ENCODE measurements at places on chromosomes 13 and 19. TPM values are rescaled to one million over a fixed set of nuclear protein-coding genes. Genes with fewer than 3 reads are reported as not detected.

LIM2 gene
- not detected for total RNA-seq

NLRP9 gene
- total RNA-seq, result not detected

RGCC gene
- total RNA-seq, result 22.4 TPM

DNA sequence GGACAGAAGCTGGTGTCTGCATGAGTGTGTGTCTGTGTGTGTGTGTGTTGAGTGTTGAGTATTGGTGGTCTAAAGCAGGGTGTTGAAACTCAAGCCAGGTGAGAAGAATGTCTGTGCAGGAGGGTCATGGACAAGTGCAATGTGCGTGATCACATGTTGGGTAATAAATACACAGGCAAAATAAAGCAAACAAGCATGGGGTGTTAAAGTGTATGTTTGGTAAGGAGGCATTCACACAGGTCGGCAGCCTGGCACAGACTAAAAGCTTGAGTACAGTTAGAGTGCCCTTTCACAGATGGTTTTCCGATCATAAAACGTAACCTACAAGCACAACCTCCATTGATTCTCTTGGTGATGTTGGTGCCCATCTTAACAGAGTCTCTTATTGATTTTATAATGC is 476.9 kb upstream of the KLHL1 start:
- H3K4me1 ChIP-seq, result no peaks in the 10 kb centered on the region
- H3K27me3 ChIP-seq, result no peaks in the 10 kb centered on the region
- DNase-seq, result no peak
- H3K27ac ChIP-seq, result no peak overlapping the region

DNA sequence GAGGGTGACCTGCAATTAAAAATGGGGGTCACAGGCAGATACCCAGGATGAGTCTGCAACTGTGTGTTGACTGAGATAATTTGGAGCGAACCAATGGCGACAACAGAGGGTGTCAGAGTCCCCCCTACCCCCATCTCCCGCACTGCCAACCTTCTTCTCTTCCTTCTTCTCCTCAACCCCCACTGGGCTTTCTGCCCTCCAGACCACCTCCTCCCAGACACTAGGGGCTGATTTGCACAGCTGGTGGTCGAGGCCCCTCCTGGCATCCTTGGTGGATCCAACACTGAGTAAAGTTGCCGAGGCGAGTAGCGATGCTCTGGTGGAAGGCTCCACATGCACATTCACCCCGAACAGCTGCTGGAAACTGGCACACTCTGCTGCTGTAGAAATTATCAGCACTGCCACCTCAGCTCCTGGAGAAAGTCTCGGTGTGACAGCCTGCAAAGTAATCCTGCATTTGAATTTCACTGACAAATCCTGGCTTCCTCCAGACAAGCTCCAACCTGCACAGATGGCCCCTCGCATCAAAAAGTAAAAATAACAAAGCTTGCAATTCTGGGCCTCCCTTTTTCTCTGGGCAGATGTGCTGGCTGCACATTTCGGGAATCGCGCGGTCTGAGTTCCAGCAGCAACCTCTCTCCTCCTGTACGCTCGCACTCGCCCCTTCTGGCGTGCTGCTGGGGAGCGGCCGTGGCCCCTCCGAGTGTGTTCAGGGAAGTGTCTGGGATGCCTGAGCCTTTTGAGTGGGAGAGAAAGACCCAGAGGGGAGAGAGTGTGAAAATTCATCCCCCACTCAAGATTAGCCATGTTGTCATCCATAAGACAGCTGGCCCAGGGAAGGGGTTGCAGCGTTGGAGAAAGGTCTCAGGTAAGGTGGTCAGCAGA is 28.5 kb downstream of the CCNE1 start:
- no peak overlapping the region for H3K27ac ChIP-seq
- peaks cover 30% of the 10 kb centered on the region for H3K4me1 ChIP-seq
- no peaks in the 10 kb centered on the region for H3K27me3 ChIP-seq
- DNase-seq, result no peak

DNA sequence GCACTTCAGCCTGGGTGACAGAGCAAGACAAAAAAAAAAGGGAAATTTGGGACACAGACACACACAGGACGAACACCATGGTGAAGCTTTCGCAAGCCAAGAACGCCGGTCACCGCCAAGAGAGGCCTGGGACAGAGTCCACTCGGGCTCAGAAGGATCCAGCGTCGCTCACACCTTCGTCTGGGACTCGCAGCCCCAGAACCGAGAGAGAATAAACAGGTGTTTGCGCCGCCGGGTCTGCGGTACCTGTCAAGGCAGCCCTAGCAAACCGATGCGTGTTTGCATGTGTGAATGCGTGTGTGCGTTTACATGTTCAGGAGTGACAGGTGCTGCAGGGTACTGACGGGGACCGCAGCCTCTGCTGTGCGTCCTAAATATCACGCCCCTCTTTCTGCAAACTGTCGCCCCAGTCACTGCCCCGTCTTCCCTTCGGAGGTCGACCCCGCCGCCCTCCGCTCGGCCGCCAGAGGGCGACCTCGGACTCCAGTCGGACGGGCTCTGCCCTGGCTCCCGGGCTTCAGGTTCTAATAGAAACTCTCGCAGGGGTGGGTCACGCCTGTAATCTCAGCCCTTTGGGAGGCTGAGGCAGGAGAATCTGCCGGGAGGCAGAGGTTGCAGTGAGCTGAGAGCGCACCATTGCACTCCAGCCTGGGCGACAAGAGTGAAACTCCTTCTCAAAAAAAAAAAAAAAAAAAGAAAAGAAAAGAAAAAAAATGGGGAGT is 11.8 kb upstream of the CSNK1G2 start:
- H3K27me3 ChIP-seq, result no peaks in the 10 kb centered on the region
- DNase-seq, result no peak
- H3K27ac ChIP-seq, result no peak overlapping the region
- H3K4me3 ChIP-seq, result peak overlapping the region; percentile 56
- H3K36me3 ChIP-seq, result peaks cover 4% of the 10 kb centered on the region

IGFL3 gene
- total RNA-seq, result not detected

GRCh38 chr13:106521095-106521799 is 14.2 kb downstream of the EFNB2 start:
- H3K27me3 ChIP-seq, result no peaks in the 10 kb centered on the region
- no peak overlapping the region for H3K4me3 ChIP-seq
- no peak for DNase-seq

ZSCAN4 gene
- total RNA-seq, result not detected

PEX11G gene
- 1.1 TPM for total RNA-seq

CCDC70 gene
- not detected for total RNA-seq

INSL3 gene
- total RNA-seq, result not detected

TMEM91 gene
- 15.8 TPM for total RNA-seq

DNA sequence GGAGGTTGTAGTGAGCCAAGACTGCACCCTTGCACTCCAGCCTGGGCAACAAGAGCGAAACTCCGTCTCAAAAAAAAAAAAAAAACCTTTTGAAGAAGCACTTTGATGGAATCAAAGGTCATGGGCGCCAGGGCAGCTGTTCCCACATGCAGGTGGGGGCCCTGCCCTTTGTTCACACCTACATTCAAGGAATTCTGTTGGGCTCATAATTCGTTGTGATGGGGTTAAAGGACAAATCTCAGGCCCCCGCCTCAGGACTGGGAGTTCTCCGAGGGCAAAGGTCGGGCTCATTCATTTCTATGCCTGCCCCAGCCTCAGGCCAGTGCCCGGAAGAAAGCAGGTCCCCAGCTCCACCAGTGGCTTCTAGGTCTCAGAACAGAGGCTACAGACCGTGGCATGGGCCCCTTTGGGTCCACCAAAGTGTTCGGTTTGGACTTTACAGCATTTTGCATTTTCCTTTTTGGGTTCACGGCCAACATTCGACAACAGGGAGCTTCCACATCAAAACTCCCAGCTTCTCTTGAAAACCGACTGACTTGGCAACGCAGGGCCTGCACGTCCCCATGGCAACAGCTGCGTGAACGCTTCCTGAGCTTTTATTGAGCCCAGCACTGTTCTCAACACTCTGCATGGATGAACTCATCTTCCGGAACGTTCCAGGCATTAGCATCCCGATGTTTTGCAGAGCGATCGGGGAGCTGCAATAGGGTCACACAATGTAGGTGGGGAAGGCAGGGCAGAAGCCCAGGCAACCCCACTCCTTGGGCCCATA is 10.1 kb upstream of the GTF2F1 start:
- DNase-seq, result no peak
- no peaks in the 10 kb centered on the region for H3K4me1 ChIP-seq
- H3K36me3 ChIP-seq, result no peaks in the 10 kb centered on the region
- no peak overlapping the region for H3K27ac ChIP-seq
- no peak overlapping the region for H3K4me3 ChIP-seq
- no peaks in the 10 kb centered on the region for H3K27me3 ChIP-seq

- no peaks in the 10 kb centered on the region for H3K27me3 ChIP-seq
- H3K4me1 ChIP-seq, result peaks cover 49% of the 10 kb centered on the region
- DNase-seq, result no peak
These were observed 8.1 kb downstream of the PAK4 start for GRCh38 chr19:39133431-39134270.

DAND5 gene
- not detected for total RNA-seq

IZUMO2 gene
- total RNA-seq, result not detected

FCER2 gene
- total RNA-seq, result not detected

DNA sequence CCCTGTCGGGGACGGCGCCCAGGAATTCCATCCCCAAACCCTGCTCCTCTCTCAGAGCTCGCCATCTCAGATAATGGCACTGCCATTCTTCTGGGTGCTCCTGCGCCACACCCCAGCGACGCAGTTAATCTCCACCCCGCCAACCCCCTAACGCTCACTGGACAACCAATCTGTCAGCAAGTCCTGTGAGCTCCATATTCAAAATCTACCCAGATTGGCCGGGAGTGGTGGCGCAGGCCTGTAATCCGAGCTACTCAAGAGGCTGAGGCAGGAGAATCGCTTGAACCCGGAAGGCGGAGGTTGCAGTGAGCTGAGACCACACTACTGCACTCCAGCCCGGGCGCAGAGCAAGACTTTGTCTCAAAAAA is 18.6 kb downstream of the FCGBP start:
- no peak overlapping the region for H3K27ac ChIP-seq
- H3K4me1 ChIP-seq, result peaks cover 6% of the 10 kb centered on the region
- H3K36me3 ChIP-seq, result no peaks in the 10 kb centered on the region
- peaks cover 36% of the 10 kb centered on the region for H3K27me3 ChIP-seq
- no peak overlapping the region for H3K4me3 ChIP-seq
- DNase-seq, result no peak

PRSS57 gene
- not detected for total RNA-seq

DNA sequence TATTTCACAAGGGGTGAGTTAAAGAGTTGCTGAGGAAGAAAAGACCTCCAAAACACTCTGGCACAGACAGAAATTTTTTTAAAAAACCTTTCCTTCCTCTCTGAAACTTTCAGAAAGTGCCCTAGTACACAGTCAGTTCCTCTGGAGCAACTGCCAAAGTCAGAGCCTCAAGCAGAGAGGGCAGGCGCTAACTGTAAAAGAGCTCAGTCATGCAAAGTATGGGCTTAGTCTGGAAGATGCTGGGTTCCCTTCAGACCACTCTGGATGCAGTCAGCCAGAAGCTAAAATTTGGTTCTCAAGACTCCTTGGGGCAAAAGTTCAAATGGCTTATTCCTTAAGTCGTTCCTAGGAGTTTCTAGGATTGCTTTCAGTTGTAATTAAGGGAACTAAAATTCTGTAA is 671.6 kb downstream of the PCDH9 start:
- no peaks in the 10 kb centered on the region for H3K36me3 ChIP-seq
- H3K4me1 ChIP-seq, result no peaks in the 10 kb centered on the region
- no peak for DNase-seq
- no peak overlapping the region for H3K27ac ChIP-seq

CEACAM3 gene
- 0.42 TPM for total RNA-seq

DNA sequence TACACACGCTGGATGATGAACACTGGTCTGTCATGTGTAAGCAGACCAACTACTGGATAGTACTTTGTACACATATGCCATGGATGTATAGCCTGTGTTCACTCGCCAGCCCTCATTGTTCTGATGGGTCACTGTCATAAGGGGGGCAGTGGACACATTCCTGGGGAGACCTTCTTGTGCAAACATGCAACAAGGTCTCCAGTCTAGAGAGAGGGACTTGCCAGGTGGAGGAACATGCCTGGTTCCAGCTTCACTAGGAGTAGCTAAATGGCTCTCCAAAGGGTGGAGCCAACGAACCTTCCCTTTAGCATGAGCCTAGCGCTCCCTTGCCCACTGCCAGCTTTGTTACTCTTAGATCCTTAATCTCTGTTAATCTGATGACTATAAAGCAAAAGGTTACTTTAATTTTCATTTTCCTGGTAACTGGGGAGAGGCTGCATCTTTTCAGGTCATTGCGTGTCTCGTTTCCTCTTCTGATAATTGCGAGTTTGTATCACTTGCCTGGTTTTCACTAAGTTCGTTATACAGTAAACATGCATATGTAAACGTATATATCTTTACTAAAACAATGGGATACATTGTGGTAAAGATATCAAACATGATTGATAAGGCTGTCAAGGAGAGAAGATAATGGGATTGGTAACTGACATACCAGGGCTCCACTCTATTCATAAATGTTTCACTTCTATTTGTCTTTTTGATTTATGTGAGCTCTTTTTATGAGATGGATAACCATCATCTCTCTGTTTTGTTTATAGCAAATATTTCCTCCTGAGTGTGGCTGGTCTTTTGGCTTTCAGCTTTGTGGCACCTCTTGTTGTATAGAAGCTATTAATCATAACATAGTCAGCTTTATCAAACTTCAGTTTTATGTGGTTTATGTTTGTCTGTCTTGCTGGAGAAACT is 235.2 kb upstream of the SGCG start:
- no peaks in the 10 kb centered on the region for H3K4me1 ChIP-seq
- H3K4me3 ChIP-seq, result no peak overlapping the region
- H3K27me3 ChIP-seq, result peaks cover 12% of the 10 kb centered on the region
- H3K36me3 ChIP-seq, result no peaks in the 10 kb centered on the region

- no peak overlapping the region for H3K4me3 ChIP-seq
- peaks cover 22% of the 10 kb centered on the region for H3K4me1 ChIP-seq
- H3K36me3 ChIP-seq, result no peaks in the 10 kb centered on the region
- peak overlapping the region; percentile 88 for H3K27ac ChIP-seq
These were observed 393.0 kb downstream of the FOXO1 start for GRCh38 chr13:40273253-40274025.

FLT1 gene
- 16.4 TPM for total RNA-seq

DNA sequence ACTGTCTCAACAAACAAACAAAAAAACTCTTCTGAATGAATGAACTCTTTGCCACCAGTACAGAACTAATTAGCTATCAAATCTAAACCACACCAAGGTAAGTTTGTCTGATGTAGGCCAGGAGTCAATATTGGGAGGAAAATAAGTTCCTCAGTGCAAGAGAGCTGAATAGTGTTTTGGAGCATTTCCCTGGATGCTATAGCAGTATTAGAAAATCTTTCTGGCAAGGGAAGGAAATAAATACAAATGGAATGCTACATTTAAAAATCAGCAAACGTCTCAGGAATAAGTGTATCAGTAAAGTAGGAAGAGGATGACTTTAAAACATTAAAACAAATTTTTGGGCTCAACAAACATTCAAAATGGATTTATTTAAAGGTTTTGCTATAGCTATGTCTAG is 81.3 kb upstream of the TMTC4 start:
- H3K4me1 ChIP-seq, result no peaks in the 10 kb centered on the region
- no peaks in the 10 kb centered on the region for H3K27me3 ChIP-seq
- H3K36me3 ChIP-seq, result no peaks in the 10 kb centered on the region
- no peak overlapping the region for H3K27ac ChIP-seq
- no peak for DNase-seq

SPC24 gene
- total RNA-seq, result 7.7 TPM

GRCh38 chr19:19459707-19460251 is 54.3 kb downstream of the GATAD2A start:
- H3K36me3 ChIP-seq, result no peaks in the 10 kb centered on the region
- no peaks in the 10 kb centered on the region for H3K27me3 ChIP-seq
- H3K4me1 ChIP-seq, result peaks cover 86% of the 10 kb centered on the region
- peak overlapping the region; percentile 84 for H3K27ac ChIP-seq
- DNase-seq, result no peak

Data from esophagus squamous epithelium (tissue), 5 donors.